ENCODE measurements at places on chromosomes 6 and 20.

GRCh38 chr20:31690124-31690666 lies 32.5 kb downstream of the BCL2L1 start:
- no peak for DNase-seq

DNA sequence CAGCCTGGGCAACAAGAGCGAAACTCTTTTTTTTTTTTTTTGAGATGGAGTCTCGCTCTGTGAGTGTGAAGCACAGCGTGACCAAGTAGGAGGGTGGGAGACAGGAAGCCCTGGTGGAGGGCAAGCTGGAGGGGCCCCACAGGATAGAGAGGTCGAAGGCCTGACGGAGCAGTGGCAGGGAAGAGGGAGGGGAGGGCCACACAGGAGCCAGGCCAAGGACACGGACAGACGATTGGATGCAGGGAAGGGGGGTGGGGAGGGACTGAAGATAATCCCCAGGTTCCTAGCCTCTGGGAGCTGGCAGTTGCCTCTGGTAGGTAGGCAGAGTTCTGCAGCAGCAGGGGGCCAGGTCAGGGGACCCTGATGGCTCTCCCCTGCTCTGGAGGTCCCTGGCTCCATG lies 10.8 kb upstream of the GUCA1A start:
- no peak for DNase-seq

GRCh38 chr20:46995561-46996142 lies 101.0 kb downstream of the EYA2 start:
- DNase-seq: no peak

DNA sequence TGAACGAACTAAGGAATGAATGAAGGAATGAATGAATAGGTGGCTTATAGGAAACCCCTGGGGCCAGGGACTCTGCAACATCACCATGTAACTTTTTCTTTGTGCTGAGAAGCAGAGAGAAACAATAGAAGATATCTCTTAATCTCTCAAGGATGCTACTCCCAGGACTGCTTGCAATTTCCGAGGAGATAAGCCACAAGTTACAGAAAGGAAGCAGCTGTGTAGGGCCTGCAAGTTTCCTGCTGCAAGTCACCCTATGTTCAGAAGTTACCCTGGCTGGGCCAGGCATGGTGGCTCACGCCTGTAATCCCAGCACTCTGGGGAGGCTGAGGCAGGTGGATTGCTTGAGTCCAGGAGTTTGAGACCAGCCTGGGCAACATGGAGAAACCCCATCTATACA lies 7.3 kb upstream of the MAVS start:
- no peak for DNase-seq

DNA sequence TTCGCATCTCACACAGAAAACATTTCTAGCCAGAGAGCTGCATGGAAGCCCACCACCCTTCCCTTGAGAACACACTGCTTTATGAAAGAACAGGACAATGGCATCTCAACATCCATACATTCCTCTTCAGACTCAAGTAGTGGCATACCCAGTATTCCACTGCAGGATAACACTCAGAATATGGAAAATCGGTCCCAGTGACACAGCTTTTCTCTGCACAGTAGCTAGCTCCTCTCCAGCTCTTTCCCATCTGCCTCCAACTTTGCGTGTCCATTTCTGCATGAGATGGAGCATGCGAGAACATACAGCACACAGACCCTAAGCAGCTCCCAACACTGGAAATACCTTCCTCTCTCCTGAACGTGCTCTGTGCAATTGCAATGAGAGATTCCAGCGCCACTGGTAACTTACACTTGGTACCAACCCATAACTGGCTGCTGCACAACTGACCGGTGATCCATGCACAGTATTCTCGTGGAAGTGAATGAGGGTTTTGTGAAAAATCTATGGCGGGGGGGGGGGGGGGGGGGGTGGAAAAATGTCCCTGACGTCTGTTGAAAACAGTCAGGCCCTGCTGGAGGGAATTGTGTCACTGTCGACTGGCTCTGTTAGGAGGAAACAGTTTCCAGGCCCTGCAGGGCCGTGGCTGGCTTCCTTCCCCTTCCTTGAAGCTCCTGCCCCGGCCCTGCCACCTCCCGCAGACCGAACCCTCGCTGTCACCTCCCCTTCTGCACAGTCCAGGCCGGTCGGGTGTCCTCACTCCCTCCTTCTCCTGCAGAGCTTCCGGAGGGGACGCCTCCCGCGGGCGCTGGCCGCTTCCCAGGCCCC lies 265.9 kb upstream of the QKI start:
- no peak for DNase-seq

- DNase-seq: no peak
Measured at GRCh38 chr20:8635048-8635572, 433.8 kb upstream of the PLCB4 start.

DNA sequence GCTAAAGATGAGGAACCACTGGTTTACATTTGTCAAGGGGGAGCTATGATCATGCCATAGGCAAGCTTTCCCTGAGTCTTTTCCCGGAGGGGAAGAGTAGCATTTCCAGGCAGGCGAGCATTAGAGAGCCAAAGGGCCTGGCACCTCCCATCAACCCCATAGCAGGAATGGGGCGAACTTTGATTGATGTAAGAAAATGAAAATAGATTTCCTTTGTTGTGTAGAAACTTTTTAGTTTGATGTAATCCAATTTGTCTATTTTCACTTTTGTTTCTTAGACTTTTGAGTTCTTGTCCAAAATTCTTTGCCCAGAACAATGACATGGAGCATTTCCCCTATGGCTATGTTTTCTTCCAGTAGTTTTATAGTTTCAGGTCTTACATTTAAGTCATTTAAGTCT lies 85.2 kb downstream of the CDH26 start:
- DNase-seq: no peak

DNA sequence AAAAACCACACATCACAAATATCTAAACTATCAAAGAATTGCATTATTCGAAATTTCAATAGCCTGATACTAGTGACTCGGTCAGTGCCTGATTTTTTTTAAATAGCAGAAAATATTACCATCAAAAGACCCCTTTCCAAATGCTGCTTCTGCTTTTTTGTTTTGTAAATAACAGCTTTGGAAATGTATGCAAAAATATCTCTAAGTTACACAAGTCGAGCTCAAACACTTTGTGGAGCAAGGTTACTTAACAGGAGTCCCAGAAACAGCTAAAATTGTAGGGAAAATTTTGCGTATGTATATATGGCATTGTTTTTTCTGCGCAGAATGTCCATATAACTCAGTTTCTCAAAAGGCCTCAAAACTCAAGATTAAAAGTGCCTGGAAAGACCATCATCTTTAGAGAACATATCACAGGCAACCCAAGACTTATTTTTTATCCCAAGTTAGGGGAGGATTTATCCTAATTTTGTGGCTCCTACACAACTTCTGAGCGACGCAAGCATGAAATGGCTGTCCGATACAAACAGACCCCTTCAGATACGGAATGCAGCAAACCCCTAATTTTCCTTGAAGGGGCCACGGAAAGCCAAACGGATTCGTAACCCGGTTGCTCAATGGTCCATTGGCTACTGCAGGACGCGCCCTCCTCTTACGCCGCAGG lies 1.3 kb downstream of the CEP85L start:
- DNase-seq: peak; percentile 24

DNA sequence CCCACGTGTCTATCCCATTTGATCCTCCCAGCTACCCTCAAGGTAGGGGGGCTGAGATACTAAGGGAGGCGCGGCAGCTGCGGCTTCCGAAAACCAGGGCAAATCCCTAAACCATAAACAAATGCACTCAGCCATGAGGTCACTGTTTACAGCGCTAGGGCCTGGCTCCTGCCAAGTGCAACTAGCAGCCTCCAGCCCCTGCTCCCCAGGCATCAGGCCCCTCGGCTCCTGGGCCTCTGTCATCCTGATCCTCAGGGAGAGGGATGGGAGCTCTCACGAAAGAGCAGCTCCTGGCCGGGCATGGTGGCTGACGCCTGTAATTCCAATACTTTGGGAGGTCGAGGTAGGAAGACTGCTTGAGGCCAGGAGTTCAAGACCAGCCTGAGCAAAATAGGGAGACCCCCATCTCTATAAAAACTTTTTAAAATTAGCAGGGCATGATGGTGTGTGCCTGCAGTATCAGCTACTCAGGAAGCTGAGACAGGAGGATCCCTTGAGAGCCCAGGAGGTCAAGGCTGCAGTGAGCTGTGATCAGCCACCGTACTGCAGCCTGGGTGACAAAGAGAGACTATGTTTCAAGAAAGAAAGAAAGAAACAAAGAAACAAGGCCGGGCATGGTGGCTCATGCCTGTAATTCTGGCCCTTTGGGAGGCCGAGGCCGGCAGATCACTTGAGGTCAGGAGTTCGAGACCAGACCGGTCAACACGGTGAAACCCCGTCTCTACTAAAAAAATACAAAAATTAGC lies 42.5 kb upstream of the TLDC2 start:
- DNase-seq: no peak

DNA sequence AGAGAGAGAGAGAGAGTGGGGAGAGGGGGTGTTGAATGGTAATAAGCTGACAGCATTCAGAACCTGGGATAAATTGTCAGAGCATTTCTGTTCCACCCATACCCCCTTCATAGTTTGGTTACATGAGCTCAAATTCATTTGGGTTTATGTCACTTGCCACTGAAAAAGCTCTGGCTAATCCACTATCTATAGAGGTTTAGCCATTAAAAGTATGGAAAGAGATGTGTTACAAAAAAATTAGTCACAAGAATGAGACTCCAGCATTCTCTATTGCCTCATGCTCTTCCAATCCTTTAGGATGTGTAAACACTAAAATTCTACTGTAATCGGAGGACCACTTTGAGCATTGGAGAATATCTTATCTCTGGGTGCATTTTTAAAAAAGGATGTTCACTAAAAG lies 297.6 kb upstream of the TCF21 start:
- no peak for DNase-seq

- DNase-seq: no peak
Measured at GRCh38 chr20:57435498-57436222, 44.5 kb downstream of the RBM38 start.

DNA sequence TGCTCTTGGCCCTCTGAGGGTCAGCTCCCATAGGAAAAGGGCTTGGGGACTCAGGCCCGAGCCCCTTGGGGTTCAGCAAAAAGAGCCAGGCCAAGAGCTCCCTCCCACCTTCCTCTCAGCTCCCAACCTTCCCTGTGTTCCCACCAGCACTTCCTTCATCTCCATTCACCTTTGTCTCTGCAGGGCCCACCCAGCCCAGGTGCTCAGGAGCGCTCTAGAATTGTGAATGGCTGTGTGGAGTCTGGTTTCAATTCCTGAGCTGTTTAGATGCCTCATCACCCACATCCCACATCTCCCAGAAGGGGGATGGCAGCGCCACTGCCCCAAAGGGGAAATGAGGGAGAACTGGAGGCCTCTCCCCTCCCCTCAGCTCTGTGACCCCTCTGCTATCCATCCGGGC lies 7.7 kb downstream of the GRM4 start:
- no peak for DNase-seq

DNA sequence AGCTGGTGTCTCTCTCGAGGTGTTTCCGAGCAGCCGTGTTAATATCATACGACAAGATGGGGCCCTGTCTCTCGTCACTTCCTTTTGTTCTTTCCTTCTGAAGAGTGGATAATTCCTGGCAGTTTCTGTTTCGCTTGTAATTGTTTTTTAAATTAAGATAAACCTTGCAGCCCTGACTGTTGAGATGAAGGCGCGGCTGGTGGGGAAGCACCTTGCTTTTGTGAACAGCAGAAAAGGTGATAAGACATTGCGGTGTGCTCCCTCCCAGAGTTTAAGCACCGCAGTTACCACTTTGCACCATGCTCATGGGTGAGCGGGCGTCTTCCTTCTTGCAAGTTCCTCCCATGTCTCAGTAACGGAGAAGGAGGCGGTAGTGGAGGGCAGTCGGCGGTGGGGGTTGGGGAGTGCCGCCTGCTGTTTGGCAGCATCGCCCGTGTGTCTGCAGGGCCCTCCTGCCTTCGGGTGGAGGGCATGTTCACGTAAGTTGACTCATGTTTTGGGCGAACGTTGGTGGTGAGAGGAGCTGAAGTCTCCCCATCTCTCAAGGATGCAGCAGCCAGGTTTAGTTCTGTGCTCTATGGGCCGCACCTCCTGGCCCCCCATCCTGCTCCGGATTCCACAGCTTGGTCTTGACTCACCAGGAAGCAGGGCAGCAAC lies 345.9 kb downstream of the TAF4 start:
- no peak for DNase-seq

GRCh38 chr20:14878676-14879019 lies 541.2 kb upstream of the FLRT3 start:
- DNase-seq: no peak

DNA sequence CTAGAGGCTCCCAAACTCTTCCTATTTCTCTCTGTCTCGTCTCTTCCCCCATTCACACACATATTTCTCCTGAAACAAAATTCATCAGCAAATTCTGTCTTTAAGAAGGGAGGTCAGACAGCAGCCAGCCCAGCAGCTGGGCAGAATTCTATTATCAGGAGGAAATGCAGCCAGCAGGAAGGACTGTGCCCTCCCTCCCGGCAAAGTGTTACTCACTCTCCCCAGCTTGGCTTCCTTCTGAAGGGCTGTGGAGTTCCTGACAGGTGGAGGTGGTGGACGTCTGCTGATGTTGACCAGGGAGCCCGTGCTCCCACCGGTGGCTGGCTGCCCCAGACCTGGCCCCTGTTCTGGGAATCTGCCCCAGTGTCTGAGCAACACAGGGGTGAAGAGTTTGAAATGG lies 37.3 kb downstream of the KCNB1 start:
- no peak for DNase-seq

GRCh38 chr6:7703148-7703680 lies 22.7 kb upstream of the BMP6 start:
- no peak for DNase-seq

- DNase-seq: no peak
Measured at GRCh38 chr6:88141561-88142296, 24.4 kb downstream of the CNR1 start.

DNA sequence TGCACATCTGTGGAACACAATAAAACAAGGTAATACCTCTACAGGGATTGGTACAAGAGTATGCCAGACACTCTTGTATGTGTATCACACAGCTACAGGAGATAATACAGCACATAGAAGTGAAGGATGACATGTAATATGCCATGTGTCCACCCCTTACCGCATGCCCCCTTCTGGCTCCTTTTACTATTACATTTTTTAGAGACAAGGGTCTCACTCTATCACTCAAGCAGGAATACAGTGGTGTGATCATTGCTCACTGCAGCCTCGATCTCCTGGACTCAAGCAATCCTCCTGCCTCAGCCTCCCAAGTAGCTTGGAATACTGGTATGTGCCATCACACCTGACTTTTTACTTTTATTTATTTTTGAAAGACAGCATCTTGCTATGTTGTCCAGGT lies 4.2 kb upstream of the NCR3 start:
- no peak for DNase-seq

GRCh38 chr6:13454286-13455221 lies 32.8 kb downstream of the GFOD1 start:
- no peak for DNase-seq

GRCh38 chr6:44373787-44374186 lies 13.7 kb upstream of the CDC5L start:
- no peak for DNase-seq

GRCh38 chr6:164208371-164208770 lies 793.9 kb downstream of the QKI start:
- DNase-seq: no peak

- peak; percentile 34 for DNase-seq
Measured at GRCh38 chr6:27502508-27503435, 29.9 kb upstream of the ZNF184 start.
